ENCODE measurements at places on chromosomes 4 and X.

GRCh38 chr4:82770607-82771006 is 28.0 kb downstream of the SCD5 start:
- DNase-seq = no peak

DNA sequence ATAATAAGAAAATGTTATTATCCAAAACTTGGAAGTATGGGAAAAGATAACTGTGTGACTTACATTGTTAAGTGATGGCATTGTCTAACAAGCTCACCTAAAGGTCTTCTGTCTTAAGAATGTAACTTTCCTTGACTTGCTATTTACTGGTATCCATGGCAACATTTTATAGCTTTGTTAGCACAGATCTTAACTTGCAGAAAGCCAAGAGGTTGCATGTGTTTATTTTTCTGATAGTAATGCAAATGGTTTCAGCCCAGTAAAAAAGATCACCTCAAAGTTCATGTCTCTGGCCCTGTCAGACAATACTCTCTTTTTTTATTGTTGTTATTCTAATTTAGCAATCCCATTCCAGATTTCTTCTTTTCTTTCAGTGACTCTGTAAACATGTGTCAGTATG is 425.3 kb downstream of the SPRY1 start:
- DNase-seq = no peak

- DNase-seq = no peak
These were observed 144.9 kb downstream of the STIM2 start for GRCh38 chr4:27005501-27005900.

- no peak for DNase-seq
These were observed 106.1 kb downstream of the IRF2 start for GRCh38 chr4:184368290-184368689.

- DNase-seq = no peak
These were observed 77.4 kb downstream of the ANKRD17 start for GRCh38 chr4:73181231-73181630.

DNA sequence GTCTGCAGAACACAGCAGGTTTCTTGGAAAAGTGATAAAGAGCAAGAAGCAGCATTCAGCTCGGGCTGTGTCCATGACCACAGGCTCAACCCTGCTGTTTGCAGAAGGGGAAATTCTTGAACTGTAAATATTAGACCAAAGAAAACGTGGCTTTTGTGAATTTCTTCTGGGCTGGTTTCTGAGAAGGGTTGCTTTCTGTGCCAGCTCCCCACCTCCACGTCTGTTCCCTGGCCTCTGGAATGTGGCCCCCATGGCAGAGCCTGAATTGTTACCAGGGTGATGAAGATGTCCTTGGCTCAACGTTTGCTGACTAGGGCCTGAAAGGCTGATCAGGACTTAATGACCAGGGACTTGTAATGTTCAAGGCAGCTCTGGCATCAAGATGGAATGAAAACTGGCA is 116.0 kb downstream of the CPEB2 start:
- DNase-seq = no peak

DNA sequence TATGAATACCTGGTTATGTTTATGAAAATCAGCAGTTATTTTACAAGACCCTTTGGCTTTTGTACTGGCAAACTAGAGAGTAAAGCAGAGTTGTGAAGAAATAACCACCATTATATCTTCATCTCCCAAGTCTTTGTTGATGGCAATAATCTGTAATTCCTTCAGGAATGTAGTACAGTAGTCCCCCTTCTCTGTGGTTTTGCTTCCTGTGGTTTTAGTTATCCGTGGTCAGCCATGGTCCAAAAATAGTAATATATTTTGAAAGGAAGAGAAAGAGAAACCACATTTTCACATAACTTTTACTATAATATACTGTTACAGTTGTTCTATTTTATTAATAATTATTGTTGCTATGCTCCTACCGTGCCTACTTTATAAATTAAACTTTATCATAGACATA is 27.8 kb downstream of the BANK1 start:
- DNase-seq = no peak

- no peak for DNase-seq
These were observed 173.6 kb downstream of the CBR4 start for GRCh38 chr4:168836490-168836889.

GRCh38 chrX:9282325-9282724 is 182.5 kb upstream of the TBL1X start:
- no peak for DNase-seq

GRCh38 chrX:69163936-69164741 is 1.1 kb downstream of the PJA1 start:
- peak; percentile 44 for DNase-seq

DNA sequence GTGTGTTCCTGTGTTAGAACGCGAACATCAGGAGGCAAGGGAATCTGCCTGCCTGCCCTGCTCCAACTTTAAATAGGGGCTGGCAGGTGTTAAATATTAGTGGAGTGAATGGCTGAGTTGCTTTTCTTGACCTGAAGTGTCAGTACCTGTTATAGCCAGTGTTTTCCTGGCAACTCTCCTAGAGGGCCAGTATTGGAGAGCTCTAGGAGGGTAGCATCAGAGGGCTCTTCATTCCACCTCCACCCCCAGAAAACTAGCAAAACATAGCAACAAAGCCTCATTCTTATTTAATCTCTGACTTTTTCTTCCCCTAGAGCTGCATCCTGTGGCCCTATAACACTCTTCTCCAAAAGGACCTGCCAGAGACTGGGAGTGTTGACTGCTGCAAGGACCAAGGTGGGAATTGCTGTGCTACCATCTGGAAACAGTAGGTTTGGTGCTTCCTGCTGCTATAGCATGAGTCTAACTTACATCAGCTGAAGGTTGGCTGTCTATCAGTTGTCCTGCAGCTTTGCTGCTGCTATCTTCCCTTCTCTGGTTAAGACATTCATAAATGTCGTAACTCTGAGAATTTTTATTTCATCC is 33.5 kb downstream of the SGMS2 start:
- DNase-seq = no peak

DNA sequence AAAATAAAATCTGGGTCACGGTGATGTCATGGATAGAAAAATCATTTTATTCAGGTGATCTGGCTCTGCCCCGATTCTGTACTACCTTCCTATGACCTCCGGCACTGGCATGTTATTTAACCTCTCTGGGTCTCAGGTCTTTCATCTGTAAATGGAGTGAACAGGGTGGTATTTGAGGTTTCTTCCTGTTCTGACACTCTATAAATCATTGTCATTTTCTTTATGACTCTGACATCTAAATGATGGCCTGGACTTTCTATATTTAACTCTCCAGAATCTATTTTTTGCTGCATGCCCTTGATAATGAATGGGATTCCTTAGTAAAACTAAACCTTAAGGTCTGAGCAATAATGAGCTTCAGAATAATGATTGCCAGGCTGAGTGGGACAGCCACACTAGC is 422.0 kb upstream of the CNKSR2 start:
- no peak for DNase-seq

DNA sequence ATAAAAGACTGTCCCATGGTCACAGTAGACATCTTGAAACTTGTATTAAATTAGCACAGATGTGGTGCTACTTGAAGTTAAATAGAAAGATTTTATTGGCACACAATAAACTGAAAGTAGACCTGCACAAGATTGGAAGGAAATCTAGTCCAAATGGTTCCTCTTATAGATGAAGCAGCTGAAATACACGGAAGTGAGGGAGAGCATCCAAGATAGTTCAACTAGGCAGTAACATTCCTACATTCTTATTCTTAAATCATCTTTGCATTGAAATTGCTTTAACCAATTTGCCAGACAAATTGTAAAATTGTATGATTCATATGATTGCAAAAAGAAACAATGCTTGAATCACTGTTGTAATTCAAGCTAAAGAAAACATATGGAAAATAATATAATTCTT is 87.6 kb upstream of the VCX3B start:
- no peak for DNase-seq

GRCh38 chr4:109433205-109434006 is at the start of gene SEC24B:
SEC24B (plus strand) TSS chr4:109433815; CDS start chr4:109433870, 55 bp downstream.
- peak; percentile 81 for DNase-seq

DNA sequence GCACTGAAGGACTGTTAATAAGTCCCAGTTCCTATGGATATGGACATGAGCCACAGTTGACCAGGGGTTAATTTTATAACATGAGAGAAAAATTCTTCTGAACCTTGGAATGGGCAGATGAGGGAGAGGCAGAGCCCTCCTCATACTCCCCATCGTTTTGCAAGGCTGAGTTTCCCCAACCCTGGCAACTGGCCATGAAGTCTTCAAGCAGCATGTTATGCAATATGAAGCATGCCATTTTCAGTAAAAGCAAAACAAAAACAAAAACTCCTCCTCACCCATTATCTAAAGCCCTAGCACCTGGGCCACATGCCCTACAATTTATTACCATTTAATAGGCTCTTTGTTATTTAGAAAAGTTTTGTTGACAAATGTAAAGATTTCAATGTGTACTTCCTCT is 64.5 kb downstream of the GPC4 start:
- DNase-seq = no peak

DNA sequence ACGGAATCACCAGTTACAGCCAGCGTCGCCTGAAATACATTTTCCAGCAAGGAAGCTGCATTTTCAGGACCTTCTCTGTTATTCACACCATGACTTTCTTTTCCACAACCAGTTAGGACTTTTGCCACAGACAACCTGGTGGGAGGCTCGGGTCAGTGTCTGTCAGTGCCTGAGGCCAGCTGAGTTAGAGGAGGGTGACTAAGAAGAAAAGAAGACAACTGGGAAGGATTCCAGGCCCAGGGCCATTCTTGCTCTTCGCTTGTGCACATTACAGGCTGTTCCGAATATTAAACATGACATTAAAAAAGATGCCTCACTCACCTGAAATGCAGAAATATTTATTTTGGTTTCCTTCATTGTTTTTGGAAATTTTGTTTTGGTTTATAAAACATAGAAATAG is 21.4 kb upstream of the CENPU start:
- DNase-seq = no peak

DNA sequence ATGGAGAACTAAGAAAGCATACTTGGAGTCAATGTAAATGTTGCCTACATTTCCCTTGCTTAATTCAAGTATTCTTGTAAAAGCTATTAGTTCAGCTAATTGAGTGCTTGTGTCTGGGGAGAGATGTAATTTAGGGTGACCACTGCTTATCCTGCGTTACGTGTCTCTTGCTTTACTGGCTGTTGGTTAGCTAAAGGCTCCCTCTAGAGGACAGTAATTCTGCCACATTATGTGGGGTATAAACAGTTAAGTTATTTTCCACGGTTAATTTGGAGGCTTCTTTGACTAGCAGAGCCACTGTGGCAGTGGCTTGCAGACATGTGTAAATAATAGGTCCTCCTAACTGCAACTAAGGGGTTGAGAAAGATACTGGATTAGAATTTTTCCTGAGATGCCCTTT is 25.3 kb upstream of the NAF1 start:
- DNase-seq = no peak

DNA sequence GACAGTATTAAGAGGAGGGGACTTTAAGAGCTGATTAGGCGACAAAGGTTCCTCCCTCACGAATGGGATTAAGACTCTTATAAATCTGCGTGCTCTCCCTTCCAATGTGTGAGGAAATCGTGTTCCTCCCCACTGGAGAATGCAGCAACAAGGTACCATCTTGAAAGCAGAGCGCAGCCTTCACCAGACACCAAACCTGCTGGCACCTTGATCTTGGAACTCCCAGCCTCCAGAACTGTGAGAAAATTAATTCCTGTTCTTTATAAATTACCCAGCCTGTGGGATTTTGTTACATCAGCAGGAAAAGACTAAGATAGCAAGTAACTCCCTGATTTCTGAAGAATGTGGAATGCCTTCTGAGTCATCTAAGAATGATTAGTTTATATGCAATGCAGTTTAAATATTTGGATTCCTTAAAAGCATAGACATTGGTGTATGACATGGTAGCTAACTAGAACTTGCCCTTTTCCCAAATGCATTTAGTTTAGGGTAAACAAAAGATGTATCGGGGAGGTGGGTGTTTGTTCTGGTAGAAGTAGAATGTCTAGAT is 86.1 kb downstream of the USP46 start:
- no peak for DNase-seq

DNA sequence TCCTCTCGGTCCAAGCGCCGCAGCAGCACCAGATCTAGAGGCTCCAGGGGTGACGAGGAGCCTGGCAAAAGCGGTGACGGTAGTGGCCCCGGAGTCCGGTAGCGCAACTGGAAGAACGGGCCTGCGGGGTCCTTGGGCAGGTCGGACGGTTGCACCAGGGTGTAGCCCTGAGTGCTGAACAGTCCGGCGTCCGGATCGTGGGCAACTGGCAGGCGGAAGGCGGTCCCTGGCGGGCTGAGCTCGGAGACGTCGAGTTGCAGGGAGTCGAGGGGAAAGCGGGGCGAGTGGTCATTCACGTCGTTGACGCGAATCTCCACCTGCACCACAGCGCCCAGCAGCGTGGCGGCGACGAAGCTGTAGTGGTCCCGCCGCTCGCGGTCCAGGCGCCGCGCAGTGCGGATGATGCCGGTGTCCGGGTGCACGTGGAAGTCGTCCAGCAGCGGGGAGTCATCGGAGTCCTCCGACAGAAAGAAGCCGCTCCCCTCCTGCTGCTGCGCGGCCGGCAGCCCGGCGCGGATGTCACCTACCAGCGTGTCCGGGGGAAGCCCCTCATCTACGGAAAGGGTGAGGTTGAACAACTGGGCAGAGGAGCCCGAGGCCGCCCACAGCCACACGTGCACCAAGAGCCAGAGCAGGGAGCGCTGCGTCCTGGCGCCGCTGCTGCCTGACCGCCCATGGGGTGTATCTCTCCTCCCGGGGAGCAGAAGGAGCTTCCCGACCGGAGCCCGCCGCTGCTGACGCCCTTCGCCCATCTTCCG is 837 bp downstream of the DCHS2 start:
- no peak for DNase-seq

DNA sequence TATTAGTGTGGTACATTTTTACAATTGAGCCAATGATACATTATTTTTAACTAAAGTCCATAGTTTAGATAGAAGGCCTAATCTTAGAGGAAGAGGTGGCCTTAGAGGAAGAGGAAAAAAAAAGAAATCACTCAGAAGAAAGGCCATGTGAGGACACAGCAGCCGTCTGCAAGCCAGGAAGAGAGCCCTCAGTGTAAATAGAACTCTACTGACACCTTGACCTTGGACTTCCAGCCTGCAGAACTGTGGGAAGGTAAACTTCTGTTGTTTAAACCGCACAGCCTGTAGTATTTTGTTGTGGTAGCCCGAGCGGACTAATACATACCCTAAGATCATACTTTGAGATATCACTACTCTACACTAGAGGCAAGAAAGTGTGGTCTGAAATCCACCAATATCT is 5.1 kb upstream of the KCNIP4 start:
- no peak for DNase-seq

DNA sequence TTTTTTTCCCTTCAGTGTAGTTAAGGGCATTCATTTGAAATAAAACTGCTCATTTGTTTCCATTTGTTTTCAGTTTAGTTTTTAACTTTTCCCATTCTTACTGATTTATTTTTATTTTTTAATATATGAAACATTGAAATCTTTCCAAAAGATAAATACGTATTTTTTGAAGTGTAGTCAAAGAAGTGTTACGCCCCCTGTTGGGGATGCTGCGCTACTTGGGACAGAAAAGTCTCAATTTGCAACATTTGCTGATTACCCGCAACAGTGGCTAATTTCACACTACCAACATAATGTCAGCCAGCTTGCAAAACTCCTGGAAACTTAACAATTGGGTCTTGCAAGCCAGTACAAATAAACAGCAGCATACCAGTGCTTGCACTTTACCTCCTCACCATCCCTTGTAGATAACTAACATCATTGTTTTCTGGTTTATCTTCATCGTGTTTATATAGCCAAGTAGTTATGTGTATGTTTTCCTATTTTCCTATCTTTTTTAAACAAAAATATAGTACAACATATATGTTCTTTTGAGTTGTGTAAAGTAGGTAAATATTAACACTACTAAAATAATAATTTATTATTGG is 158.6 kb downstream of the STPG2 start:
- DNase-seq = no peak

- DNase-seq = no peak
These were observed 13.9 kb upstream of the SCML2 start for GRCh38 chrX:18368402-18368801.

- no peak for DNase-seq
These were observed 2089.6 kb upstream of the TENM3 start for GRCh38 chr4:180153587-180153986.
